ENCODE measurements at places on chromosomes 6 and 20.

GRCh38 chr6:33288921-33289783 is at the start of the genes PFDN6 and WDR46:
Gene PFDN6, plus strand, starts transcription at chr6:33289601. Its CDS starts 256 bp downstream, at chr6:33289857.
Gene WDR46, minus strand, starts transcription at chr6:33289239. Its CDS starts 69 bp downstream, at chr6:33289170.
- peak; percentile 58 for DNase-seq

DNA sequence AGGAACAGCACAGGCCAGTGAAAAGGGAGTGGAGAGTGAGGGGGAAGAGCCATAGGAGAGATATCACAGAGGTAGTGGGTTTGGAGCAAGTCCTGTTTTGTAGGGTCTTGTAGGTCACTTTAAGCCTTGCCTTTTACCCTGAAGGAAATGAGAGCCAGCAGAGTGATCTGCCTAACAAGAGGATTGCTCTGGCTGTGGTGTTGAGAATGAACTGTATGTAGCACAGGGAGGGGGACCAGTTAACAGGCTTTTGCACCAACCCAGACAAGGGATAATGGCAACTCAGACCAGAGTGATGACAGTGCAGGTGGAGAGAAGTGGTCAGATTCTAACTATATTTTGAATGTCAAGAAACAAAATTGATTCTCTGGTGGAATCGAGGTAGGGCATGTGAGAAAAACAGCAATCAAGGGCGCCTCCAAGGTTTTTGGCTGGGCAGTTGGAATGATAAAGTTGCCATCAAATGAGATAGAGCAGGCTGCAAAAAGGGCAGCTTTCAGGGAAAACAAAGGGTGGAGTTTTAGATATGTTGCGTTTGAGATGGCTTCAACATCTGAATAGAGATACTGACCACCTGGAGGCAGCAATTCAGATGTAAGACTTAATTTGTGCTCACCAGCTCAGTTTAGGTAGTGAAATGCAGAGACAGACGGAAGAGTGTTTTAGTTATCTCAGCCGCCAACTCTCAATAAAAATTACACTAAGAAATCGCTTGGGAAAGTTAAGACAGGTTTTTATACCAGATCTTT is 134.4 kb upstream of the BTBD3 start:
- no peak for DNase-seq

- DNase-seq, result no peak
Observed at GRCh38 chr6:29628419-29629281, 4.3 kb downstream of the GABBR1 start.

DNA sequence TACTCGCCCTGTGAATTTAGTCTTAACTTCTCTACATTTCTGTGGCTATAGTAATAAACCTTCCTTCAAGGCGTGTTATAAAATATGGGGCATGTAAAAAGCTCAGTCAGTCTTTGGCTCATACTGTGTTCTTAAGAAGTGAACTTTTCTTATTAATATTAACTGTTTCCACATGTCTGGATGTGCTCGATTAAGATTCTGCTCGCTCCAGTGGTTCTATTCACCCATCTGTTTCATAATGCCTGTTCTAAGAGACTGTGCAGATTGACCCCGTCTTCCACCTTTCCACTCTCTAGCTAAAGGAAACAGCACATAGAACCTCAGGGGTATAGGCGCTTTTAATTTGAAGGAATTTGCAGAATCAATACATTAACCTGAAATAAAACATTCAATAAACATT is 99.9 kb downstream of the L3MBTL3 start:
- DNase-seq, result no peak

DNA sequence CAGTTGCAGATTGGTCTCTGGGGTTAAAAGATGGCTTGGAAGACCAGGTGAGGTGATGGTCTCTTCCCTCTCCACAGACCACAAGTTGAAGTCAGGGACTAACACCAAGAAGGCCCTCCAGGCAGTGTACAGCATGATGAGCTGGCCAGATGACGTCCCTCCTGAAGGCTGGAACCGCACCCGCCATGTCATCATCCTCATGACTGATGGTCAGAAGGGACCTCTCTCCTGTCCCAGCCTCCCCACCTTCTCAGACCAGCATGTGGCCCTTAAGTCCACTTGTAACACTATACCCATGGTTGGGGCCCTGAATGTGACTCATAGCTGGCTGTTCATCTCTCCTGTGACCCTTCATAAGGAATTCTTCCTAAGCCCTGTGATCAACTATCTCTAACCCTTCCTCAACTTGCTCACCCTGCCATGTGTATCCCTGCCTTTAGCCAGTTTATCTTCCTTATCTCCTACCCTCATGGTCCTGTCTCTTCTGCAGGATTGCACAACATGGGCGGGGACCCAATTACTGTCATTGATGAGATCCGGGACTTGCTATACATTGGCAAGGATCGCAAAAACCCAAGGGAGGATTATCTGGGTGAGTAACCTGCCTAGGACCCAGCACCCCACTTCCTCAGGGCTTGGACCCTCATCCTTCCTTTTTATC is 3.0 kb downstream of the CFB start:
- no peak for DNase-seq

DNA sequence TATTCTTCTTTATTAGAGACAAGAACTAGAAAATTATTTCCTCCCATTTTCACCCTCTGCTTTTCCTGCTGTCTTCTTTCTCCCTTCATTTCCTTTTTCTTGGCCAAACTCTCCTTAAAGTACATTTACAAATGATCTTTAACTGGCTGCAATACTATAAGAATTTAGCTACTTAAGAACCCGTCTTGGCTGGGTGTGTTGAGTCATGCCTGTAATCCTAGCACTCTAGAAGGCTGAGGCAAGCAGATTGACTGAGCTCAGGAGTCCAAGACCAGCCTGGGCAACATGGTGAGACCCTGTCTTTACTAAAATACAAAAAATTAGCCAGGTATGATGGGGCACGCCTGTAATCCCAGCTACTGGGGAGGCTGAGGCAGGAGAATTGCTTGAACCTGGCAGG is 39.3 kb upstream of the SRPK1 start:
- DNase-seq, result no peak

DNA sequence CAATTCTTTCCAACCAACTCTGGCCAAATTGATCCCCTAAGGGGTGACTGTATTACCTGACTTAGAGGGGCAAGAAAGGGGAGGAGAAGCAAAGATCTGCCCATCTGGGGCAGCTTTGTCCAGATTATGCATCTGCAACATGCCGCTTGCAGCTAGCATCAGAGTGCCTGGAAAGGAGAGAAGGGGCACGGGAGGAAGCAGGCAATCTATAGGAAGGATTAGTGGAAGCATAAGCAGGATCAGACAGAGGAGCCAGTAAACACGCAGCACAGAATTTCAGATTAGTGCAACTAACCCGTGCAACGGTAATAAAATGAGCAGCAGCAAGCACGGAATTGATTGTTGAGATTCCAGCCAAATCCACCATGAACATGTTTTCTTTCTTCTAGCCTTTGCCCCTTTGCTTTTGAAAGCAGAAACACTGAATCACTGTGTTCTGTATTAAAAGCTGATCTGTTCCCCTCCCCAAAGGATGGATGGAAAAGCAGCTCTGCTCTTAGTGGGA is 643.6 kb upstream of the CHD6 start:
- no peak for DNase-seq

DNA sequence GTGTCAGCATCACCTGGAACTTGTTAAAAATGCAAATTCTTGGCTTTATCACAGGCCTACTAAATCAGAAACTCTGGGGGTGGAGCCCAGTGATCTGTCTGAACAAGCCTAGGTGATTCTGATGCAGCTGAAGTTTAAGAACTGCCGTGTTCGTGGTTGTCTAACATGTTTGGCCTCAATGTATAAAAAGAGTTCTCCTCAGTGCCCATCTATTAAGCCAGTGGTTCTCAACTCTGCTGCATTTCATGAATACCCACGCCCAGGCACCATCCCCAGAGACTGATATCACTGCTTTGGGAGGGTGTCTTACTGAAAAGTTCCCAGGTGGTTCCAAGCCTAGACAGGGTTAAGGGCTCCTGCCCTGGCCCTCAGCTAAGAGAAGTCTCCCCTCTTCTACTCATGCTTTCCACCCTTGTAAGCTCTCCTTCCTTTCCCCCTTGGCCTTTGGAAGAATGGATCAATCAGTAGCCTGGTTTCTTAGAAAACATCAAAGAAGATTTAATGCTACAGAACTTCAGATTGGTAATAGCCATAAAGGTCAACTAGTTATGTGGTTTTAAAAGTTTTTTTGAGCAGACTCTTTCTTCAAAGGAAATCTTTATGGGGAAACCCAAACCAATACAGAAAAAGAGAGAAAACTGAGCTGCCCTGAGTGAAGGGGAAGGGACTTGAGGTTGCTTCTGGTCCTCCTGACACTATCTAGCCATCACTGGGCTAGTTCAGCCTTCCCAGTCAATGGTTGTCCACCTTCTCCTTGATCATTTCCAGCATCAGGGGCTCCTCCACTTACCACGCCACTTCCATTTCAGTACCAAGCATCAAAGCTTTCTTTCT is 38.9 kb upstream of the TNFAIP3 start:
- DNase-seq, result no peak

GRCh38 chr6:132128424-132128823 is 177.3 kb upstream of the CCN2 start:
- DNase-seq, result no peak
